ENCODE measurements at places on chromosomes 12 and 14.

DNA sequence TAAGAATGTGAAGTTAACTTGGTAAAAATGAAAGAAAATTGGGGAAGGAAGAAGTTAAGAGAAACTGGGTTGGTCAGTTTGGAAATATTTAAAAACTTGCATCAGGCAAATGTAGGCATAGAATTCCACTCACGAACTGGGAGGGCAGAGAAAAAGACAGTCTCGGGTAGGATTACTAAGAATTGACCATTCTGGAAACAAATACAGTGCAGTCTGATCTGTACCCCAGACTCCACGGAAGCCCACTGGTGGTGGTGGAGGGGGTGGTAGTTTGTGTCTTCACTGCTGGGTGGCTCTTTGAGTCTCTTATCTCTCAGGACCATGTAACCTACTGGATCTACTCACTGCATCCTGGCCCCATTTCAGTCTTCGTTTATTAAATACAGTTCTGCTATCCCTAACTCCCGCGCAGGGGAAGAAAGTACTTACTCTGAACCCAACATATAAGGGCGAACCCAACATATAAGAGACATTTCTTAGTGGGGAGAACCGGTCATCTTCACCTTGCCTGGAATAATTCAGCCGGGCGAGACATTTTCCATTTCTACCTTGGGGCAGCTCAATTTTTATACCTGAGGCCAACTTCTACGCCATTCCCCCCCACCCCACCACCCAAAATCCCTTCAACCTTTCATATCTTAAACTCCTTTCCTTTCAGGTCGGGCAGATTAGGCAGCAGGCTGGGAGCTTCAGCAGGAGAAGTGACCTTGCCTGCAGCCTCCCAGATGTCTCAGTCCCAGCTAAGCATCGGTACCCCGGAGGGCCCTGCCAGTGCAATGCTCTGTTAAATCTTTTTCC, 1.7 kb downstream of the SLC2A3 start:
- no peak for DNase-seq

DNA sequence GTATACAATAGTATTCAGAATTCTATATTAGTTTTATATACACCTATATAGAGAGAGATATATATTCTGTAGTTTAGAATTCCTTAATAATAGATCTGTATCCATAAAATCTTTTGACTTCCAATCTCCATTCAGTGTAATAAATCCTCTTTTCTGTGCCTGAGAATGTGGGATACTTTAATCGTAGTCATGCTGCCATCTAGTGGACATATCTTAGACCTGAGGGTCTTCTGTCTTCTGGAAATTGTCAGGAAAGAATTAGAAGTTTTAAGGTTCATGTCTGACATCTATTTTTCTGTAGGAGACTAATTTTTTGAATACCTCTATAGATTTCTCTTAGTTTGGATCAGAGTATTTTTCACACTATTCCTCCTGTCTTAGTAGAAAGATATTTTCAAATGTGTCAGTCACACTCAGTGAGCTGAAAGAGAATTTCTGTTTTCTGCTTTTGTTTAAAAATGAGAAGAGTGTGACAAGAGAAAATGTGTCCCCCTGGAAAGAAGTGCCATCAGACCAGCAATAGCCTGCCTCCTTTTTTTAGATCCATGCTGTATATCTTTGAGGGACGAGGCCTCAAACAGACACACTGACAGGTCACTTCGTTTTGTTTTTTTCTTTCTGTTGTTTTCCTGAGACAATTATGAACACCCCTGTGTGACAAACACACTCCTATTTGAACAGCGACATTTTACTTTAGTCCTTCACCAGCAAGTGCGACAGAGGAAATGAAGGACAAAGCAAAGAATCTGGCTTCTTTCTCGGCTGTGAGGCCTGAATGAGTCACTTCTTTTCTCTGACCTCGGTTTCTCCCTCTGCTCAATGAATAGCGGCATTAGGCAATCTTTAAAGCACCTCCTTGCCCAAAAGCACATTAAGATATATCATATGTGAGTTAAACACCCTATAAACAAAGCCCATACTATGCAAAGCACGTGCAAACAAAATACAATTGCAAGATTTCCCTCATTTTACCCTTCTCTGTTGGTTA, 96.3 kb downstream of the GALC start:
- DNase-seq = peak; percentile 20

DNA sequence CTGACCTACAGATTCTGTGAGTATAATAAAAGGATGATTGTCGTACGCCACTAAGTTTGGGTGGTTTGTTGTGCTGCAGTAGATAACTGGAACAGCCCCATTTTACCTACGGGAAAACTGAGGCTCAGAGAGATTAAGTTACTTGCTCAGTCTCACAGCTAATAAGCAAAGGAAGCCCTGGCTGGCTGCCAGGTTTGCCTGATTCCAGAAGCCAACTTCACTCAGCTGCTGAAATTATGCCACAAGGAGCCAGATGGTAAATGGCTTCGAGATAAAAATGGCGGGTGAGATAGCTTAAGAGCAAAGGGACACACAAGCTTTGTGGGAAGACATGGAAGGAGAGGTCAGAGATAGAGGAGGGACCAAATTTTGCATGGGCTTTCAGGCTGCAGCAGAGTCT, 191.5 kb upstream of the NOS1 start:
- DNase-seq = no peak

GRCh38 chr14:39097159-39097558, 5.9 kb downstream of the SEC23A start:
- no peak for DNase-seq

Data from iPS DF 6.9 (cell line).